Uterus (tissue), 4 donors: ENCODE measurements at places on chromosomes 12 and 14. TPM values are rescaled to one million over a fixed set of nuclear protein-coding genes. Genes with fewer than 3 reads are reported as not detected.

The GPR65 gene
- 0.82 TPM for total RNA-seq

DNA sequence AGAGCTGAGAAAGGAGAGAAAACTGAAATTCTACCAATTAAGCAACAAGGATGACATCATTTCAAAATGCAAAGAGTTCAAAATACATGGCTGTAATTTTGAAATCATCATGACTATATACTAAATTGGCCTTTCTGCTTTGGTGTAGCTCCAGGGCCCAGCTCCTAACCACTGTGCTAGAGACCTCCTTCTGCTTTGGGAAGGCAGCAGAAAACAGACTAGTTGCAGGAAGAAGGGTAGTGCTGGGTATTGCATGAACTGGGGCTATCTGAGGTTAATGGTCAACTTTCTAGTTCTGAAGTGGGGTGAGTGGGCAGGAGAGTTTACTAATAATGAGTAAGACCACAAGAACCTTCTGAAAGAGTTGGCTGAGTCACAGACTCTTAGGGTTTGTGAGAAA is 66.2 kb downstream of the PTGER2 start:
- no peaks in the 10 kb centered on the region for H3K27me3 ChIP-seq
- no peak for DNase-seq
- H3K36me3 ChIP-seq, result no peaks in the 10 kb centered on the region

- no peaks in the 10 kb centered on the region for H3K36me3 ChIP-seq
- no peak overlapping the region for H3K27ac ChIP-seq
- no peaks in the 10 kb centered on the region for H3K4me1 ChIP-seq
- no peak overlapping the region for H3K4me3 ChIP-seq
Measured at GRCh38 chr14:92848887-92849286, 54.8 kb downstream of the GOLGA5 start.

The WNT1 gene
- not detected for total RNA-seq

DNA sequence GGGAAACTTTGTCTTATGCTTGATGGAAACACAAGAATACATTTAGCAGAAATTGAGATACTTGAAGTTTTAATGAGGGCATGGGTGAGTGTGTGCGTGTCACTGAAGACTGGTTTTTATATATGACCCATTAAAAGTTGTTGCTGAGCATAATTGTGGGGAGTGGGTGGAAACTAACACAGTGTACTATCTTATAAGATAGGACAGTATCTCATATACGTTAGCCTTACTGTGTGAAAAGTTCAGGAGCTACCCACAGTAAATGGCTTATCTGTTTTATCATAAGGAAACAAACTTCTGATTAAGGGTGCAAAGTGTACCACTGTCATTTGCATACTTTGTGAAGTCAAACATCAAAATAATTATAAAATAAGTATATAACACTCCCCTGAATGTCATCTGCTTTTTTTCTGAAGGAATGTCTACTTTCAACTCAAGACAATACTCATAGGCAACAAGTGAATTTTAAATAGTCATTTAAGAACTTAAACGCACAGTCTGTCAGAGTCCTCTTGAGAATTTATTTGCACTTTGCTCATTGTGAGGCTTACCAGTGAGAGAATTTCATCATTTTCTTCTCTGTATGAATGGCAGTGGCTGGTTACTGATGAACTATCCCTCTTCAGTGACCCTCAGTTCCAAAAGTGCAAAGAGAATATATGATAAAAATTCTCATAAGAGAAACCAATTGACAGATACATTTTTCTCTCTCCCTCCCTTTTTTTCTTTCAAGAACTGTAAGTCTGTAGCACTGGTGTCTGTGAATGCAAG is 4.2 kb downstream of the PDE3A start:
- H3K4me3 ChIP-seq, result no peak overlapping the region
- DNase-seq, result no peak
- no peaks in the 10 kb centered on the region for H3K27me3 ChIP-seq
- no peaks in the 10 kb centered on the region for H3K36me3 ChIP-seq

The A2ML1 gene
- total RNA-seq, result 1.5 TPM

- no peak overlapping the region for H3K4me3 ChIP-seq
- peak overlapping the region; percentile 73 for H3K27ac ChIP-seq
- no peak for DNase-seq
- H3K36me3 ChIP-seq, result no peaks in the 10 kb centered on the region
Measured at GRCh38 chr12:76704693-76705092, 59.2 kb upstream of the ZDHHC17 start.

GRCh38 chr12:103930787-103931735 is 851 bp downstream of the HSP90B1 start:
- H3K4me3 ChIP-seq, result peak overlapping the region; percentile 97
- DNase-seq, result peak; percentile 66
- no peaks in the 10 kb centered on the region for H3K36me3 ChIP-seq
- peaks cover 13% of the 10 kb centered on the region for H3K4me1 ChIP-seq
- H3K27ac ChIP-seq, result peak overlapping the region; percentile 95
- no peaks in the 10 kb centered on the region for H3K27me3 ChIP-seq
